Left lung (tissue), 14 donors: ENCODE measurements at places on chromosomes 1 and 21. TPM values are rescaled to one million over a fixed set of nuclear protein-coding genes. Genes with fewer than 3 reads are reported as not detected.

The RBM8A gene
- 180 TPM for polyA plus RNA-seq

The CASZ1 gene
- polyA plus RNA-seq: 17.0 TPM

DNA sequence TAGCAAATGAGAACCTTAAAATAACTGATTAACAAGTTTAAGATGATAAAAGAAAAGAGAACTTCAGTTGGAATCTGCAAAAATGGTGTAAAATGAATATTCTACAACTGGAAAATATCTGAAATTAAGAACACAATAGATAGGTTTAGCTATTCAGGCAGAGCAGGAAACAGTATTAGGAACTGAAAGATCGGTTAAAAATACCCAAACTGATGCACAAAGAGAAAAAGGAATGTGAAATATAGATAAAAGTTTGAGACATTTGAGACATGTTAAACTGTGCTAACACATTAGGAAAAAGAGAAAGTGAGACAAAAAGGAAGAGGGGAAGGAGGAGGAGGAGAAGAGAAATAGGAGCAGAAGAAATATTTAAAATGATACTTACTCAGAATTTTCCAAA lies 12.1 kb downstream of the CD55 start:
- no peak for DNase-seq

DNA sequence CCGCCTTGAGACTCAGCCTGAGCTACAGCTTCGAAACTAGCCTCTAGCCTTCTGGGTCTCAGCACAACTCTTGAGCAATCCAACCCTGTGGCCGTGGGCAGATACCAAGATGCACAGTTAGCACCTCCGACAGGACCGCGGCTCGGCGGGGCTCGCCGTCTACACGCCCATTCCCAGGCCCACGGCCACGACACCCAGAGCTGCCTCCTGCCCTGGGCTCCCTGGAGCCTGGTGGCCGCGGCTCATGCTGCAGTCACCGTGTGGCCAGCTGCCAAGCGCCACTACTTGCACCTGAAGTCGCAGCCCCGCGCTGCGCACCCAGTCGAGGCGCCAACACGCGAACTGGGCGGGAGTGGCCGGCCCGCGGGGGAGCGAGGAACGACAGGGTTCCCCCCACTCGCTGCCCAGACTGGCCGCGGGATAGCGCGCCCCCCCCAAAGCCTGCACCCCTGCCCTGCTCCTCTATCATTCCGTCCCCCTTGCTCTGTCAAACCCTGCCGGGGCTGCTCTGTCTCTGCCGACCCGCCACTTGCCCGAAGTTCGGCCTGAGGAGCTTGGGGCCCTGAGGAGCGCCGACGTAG lies 729 bp upstream of the CDCA8 start:
- DNase-seq: no peak

- DNase-seq: no peak
Measured at GRCh38 chr1:162169031-162169790, 99.7 kb downstream of the NOS1AP start.
